Muscle of leg (tissue), 16 donors: ENCODE measurements at places on chromosomes 6 and 20. TPM values are rescaled to one million over a fixed set of nuclear protein-coding genes. Genes with fewer than 3 reads are reported as not detected.

The PBOV1 gene
- not detected for total RNA-seq

The DZANK1 gene
- total RNA-seq, result 1.5 TPM

The SAMD3 gene
- total RNA-seq, result 0.71 TPM

The PRSS35 gene
- 102 TPM for total RNA-seq

The SLC17A3 gene
- total RNA-seq, result not detected

The ID1 gene
- total RNA-seq, result 79.2 TPM

The WFDC5 gene
- not detected for total RNA-seq

The IFNGR1 gene
- 55.2 TPM for total RNA-seq

DNA sequence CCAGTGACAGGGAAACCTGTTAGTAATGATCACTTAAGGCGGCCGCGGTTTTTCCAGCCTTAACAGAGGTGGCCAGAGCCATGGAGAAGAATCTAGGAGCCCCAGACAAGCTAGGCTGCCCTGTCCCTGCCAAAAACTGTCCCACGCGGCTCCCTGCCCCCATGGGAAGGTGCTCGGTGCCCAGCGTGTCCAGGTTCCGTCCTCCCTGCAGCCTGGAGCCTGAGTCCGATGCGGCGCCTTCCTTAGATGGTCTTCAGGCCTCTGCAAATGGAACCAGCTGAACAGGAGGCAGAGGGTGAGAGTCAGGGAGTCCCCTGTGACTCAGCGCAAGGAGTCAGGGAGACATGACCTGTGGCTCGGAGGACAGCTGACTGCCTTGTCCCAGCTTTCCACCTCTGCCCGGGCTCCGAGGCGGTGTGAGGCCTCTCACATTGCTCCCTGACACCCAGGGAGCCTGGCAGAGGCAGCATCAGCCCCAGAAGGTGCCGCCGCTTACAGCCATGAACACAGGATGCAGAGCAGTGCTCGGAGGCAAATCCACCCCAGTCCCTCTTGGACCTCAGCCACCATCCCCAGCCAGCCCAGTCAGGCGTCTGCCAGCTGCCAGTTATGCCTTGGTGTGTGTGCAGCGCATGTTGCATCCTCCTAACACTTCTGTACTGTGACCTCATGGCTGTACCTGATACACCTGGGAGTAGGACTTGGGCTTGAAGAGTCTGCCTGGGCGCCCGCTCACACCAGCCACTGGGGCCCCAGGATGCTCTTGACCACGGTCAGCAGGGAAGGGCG, 377.7 kb downstream of the CDH4 start:
- DNase-seq, result peak; percentile 46

- DNase-seq, result no peak
These were observed 77.1 kb downstream of the SLC2A10 start for GRCh38 chr20:46786566-46786965.

- peak; percentile 95 for DNase-seq
These were observed 34.4 kb downstream of the DSE start for GRCh38 chr6:116405138-116405537.

- no peak for DNase-seq
These were observed 278.2 kb downstream of the TFAP2A start for GRCh38 chr6:10136636-10137035.

DNA sequence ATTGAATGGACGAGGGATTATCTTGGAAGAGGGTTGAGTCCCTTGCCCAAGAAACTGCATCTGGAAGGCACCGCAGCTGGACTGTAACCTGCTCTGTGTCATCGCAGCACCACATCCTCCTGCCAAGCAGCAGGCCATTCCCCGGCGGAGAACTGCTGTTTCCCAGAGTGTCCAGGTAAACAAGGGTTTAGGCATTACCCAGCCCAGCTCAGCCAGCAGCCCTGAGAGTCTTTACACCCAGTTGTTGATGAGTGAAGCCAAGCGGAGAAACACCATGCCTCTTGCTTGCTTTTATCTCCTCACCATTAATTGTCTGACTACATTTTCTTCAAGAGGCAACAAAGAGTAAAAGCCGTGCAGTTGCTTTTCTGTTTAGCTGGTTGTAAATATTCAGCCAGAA, 104.1 kb downstream of the CDH4 start:
- no peak for DNase-seq

DNA sequence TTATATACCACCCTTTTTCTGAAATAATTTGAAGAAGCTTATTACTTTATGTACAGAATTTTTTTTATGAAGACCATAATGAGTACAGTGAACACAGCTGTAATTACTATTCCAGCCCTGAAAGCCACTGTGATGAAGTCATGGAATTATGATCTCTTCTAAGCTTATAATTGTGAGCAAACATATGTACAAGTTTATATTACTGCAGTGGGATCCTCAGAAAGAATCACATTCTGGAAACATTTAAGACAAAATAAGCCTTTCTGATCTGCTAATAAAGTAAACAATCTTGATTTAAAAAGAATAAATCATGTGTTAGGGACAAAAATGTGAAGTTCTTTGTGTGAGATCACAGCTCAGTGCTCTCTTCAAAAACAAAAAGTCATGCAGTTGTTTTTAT, 560.4 kb downstream of the CD109 start:
- DNase-seq, result peak; percentile 91

DNA sequence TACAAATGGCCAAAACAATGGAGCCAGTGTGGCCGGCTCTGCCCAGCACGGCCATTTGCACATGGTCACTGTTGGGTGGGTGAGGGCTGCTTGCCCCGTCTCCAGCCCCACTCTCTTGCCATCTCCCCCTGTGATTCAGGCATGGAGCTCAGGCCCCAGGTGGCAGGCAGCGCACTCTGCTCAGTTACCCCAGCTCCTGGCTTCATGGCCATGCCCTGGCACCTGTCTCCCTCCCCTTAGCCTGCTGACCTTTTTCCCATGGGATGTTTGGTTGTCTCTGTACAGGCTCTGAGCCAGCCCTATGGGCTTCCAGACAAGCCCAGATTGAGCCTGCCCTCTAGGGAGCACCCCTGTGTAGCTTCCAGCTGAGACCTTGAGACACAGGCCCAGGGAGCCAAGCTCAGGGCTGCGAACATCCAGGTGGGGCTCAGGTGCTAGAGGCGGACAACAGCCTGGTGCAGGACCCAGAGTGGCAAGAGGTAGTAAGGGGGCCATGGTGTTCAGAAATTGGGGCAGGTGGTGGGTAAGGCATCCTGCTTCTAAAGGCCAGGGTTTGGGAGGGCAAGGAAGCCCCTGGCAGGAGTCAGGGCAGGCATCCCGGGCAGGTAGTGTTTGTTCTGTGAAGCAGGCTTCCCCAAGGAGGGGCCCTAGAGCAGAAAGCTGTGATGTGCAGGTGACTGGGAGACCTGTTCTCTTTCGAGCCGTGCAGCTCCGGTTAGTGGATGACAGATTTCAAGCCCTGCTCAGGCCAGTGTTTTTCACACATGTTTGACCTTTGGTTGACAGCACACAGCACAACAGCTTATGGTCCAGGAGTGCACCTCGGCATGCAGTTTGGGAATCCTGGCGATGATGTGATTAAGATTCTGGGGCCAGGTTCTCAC, 17.7 kb downstream of the SYNJ2 start:
- DNase-seq, result peak; percentile 41

- DNase-seq, result peak; percentile 43
These were observed 149.1 kb upstream of the FAM83B start for GRCh38 chr6:54697424-54697823.

GRCh38 chr6:16947375-16948015, 154.4 kb upstream of the STMND1 start:
- DNase-seq, result peak; percentile 97

- no peak for DNase-seq
These were observed 9.7 kb downstream of the CST7 start for GRCh38 chr20:24958506-24959385.

DNA sequence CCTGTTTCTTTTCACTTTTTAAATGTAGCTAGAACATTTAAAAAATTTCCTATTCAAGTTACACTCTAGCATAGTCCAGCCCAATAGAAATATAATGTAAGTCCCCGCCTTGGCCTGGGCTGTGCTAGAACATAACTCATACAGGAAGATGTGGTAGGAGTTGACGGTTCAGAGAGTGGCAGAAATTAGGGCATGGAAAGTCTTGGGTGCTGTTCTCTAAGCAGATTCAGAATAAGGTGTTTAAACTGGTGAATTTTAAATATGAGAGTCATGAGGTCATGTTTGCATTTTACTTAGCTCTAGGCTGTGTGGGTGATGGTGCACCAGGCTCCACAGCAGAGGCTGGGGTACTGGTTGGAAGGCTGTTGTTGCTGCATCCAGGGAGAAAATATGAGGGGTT, 256.5 kb downstream of the FARS2 start:
- no peak for DNase-seq

GRCh38 chr6:108952776-108953486, 104.7 kb downstream of the ARMC2 start:
- DNase-seq, result peak; percentile 90

DNA sequence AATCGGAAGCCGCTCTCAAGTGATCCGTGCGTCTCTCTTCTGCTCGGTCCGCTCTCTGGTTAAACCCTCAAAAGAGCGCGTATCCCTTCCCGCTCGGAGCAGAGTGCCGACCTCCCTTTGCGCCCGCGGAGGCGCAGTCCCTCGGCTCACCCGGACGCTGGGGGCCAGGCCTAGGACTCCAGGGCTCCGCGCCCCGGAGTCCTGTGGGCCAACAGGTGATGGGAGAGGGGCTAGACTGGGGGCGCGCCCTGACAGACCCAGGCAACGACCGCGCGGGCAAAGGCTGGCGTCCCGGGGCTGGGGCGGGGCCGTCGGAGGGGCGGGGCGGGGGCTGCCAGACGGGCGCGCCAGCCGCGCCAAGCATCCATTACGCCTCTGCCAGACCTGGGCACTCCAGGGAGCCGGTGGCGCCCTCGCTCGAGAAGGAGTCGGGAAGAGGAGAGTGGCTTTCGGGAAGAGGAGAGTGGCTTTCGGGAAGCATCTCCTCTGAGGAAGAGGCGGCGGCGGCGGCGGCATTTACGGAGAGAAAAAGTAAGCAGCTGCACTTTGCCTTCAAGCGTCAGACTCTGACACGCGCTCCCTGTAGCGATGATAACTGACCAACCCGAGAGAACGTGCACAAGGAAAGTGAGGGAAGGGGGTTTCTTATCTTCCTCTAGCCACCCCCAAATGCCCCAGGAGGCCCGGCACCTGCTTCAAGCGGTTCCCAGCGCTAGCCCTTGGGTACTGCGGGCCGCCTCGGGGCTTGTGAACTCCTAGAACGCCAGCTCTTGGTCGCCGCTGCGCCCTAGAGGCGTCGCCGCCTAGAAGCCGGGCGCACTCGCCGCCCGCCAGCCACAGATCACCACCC, 2.6 kb downstream of the EPHA7 start:
- DNase-seq, result peak; percentile 79

GRCh38 chr6:71396410-71396801, 107.8 kb downstream of the OGFRL1 start:
- DNase-seq, result no peak

DNA sequence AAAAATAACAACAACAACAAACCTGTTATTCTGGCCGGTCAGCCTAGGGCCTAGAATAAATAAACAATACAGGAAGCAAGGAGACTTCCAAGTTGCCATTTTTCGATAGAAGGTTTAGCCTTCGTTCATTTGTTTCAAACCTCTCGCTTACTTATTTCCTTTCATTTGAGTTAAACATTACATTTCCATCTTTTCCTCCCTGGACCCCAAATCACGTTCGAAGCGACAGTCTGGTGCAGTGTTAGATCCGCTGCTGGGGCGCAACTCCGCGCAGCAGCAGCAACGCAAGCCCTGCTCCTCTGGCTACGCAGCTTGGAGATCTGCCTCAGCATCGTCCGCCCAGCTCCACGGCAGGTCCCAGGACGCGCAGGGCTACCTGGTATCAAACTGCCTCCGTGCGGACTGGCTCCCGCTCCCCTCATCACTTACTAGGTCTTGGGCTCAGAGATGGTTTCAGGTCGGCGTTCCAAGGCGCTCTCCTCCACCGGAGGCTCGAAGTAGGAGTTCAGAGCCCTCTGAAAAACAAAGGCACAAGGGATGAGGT, 530 bp downstream of the TDP2 start:
- no peak for DNase-seq

GRCh38 chr20:6921717-6922386, 154.4 kb downstream of the BMP2 start:
- DNase-seq, result no peak

DNA sequence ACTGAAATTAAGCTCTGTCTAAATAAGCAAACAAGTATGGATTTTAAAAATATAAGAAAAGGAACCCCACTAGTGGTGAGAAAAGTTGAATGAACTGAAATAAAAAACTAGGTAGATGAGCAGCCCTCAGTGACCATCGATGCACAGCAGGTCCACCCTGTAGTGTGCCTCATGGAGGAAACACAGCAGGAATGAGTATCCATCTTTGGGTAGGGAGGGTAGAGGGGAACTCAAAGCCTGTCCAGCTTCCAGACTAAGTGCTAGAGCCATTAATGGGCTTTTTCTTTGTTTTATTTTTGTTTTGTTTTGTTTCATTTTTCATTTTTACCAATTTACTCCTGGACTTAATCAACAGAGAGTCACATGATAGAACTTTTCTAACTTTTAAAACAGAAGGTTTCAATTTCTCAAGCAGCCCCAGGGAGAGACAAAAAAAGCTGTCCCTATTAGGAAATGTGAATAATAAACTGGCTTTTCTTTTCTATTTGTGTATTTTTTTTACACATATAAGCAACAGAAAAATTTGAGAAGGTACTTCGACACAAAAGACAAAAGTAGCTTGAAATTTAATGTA, 700.6 kb downstream of the HACE1 start:
- no peak for DNase-seq

DNA sequence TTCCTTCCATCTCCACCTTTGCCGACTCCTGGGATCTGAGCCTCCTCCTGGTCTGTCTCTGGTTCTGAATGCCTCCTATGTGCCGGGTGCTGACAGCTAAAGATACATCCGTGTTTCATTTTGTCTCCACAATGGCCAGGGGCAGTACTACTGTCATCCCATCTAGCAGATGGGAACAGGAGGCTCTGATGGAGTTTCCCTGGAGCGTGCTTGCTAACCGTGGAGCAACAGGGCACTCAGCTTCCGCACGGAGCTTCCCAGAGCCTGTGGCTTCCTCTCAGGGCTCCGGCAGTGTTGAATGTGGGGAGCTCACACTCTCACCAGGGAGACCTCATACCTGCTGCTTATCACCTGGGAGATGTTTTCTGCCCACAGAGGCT, 11.9 kb upstream of the NPBWR2 start:
- no peak for DNase-seq

- DNase-seq, result no peak
These were observed 34.2 kb upstream of the IRF4 start for GRCh38 chr6:357261-357790.
